ENCODE measurements at places on chromosomes 2 and 18.

DNA sequence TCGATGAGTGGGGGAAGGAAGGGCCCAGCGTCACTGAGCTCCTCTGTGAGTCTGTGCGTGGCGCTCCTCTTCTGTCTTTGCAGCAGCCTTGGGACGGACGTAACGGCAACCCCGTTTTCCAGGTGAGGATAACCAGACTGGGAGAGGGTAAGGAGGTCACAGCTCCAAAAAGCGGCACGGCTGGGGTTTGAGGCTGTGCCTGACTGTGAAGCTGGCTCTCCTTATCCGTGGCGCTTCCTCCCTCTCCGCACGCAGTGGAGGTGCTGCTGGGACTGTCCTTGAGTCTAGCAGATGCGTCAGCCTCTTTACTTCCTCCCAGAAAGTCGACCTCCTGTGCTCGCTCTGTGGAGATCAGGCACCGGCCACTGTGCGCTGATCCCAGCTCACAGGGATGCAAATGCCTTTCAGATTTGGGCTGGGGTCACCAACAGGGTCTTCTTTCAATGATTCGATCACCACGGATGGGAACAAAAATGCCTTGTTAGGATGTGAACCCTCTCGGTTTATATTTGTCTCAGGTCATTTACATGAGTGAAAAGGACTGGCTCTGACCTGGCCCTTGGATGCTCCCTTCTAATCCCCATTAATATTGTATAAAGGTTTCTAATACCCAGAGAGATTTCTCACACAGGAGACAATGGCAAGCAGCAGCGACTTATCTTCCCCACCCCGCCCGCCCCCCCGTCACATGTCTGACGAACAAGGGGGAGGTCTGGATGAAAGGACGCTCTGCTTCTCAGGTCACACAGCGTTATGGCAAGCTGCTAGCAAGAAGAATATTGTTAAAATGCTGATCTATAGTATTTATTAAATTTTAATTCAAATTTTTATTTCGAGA lies 30.1 kb upstream of the E2F6 start:
- no peak for DNase-seq

DNA sequence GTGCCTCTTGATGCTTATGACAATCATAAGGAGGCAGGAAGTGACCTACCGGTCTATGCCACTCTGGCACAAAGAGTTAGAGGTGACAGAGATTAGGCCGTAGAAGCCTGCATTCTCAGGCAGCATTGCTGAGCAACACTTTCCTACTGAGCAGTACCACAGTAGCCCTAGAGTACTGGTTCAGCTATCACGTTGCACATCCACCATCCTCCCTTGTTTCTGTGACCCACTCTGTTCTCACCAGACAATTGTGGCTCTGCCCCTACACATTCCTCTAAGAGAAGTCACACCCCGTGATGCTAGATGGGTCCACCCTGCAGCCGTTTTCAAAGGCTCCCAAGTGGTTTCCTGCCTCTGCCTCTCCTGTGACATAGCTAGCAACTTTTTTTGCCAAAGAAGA lies 22.6 kb upstream of the SUCLG1 start:
- DNase-seq: no peak

DNA sequence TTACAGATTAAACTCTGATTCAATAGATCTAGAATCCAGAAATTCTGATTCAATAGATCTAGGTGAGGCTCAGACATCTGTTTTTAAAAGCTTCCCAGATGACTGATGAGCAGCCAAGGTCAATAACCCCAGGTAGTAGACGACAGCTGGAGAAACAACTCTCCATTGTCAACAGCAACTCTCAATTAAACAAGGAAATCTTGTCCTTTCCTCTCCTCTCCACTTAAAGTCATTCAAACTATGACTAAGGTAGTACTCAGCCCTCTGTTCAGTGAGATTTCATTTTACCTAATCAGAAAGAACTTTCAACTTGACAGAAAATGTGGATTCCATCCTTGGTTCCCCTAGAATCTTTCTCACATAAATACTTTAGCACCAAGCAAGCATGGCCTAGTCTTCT lies 94.6 kb upstream of the SCG2 start:
- DNase-seq: no peak

DNA sequence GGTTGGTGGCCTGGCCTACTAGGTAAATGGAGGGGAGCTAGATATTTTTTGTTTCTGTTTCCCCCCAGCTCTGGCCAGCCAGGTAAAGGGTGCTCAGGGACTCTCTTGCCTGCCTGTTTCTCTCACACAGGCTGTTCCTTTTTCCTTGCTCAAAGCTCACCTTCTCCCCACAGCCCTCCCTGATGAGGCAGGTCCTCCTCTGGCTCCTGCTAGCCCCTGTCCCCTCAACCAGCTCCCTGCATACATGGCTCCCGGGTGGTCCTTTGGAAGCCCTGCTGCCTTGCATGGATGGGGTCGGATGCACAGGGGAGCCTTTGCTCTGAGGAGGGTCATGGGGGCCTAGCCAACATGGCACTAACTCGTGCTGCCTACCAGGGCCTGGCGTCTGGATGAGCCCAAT lies 27.8 kb downstream of the DYSF start:
- no peak for DNase-seq

Data from stimulated activated CD8-positive, alpha-beta memory T cell treated with anti-CD3 and anti-CD28 coated beads, Interleukin-12 subunit alpha, Interleukin-12 subunit beta, amount 100 ng/mL, for 4 hours (primary cell).